ENCODE measurements at places on chromosomes 6 and 20.

GRCh38 chr6:63923139-63923739 lies 287.6 kb downstream of the PHF3 start:
- no peak for DNase-seq

DNA sequence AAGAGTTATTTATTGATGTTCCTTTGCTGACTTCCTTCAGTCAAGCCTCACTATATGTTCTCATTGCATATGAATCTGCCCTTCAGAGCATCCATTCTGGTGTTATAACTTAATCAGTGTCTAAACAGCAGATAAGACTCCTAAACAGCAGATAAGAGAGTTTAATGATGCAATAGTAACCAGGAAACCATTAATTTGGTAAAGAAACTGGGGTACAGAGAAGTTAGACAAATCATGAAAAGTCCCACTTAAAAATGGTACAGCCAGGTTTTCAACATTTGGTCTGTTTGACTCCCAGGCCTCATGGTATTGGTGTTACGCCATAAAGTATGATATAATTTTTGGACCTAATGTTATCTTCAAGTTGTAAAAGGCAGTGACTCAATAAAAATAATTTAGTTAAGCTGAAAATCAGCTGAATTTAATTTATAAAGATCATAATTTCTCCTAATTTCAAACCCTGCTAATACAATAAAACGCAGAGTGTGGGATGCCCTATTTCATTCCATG lies 127.4 kb upstream of the DST start:
- no peak for DNase-seq

- DNase-seq, result no peak
Observed at GRCh38 chr6:129497481-129498441, 212.2 kb downstream of the ARHGAP18 start.

- DNase-seq, result no peak
Observed at GRCh38 chr6:113823916-113824315, 33.2 kb upstream of the MARCKS start.

DNA sequence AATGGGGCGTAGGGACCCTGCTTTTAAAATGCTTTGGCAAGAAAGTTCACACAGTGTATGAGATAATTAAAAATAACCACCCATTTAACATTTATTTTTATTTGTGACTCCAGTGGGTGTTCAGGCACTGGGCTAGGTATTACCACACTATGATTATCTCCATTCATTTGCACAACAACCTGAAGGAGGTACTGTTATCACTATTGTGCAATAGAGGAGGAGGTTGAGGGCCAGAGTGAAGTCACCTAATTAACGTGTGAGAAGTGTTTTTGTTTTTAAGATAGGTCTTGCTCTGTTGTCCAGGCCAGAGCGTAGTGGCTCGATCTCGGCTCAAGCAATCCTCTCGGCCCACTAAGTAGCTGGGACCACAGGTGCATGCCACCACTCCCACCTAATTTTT lies 29.2 kb downstream of the MAK start:
- no peak for DNase-seq

GRCh38 chr20:32018269-32019155 lies 8.3 kb downstream of the CCM2L start:
- DNase-seq, result no peak

- no peak for DNase-seq
Observed at GRCh38 chr20:19828232-19828631, 70.2 kb downstream of the RIN2 start.

DNA sequence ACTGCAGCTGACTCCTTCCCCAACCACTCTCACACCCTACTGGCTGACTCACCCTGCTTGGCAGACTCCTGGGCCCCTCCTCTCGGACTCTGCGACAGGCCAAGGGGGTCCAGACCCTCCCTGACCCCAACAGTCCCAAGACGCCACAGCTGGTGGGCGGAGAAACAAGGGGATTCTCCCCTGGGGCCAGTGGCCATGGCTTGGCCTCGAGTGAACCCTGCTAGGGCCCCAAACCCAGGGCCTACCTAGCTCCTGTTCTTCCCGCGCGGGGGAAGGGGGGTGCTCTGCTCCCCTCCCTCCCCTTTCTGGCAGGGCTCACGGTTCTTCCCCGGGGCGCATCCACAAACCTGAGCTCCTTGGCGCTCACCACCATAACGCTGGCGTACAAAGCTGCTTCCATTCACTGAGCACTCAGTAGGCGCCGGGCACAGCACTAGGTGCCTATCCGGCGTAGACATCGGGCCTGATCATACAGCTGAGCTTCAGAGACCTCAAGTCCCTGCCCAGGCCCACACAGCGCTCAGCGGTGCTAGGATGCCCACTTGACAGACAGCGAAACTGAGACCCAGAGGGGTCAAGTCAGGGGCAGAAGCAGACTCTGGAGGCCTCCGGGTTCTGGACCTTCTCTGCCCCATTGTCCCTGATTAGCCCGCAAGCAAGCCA lies 597 bp downstream of the ADA start:
- DNase-seq, result no peak

DNA sequence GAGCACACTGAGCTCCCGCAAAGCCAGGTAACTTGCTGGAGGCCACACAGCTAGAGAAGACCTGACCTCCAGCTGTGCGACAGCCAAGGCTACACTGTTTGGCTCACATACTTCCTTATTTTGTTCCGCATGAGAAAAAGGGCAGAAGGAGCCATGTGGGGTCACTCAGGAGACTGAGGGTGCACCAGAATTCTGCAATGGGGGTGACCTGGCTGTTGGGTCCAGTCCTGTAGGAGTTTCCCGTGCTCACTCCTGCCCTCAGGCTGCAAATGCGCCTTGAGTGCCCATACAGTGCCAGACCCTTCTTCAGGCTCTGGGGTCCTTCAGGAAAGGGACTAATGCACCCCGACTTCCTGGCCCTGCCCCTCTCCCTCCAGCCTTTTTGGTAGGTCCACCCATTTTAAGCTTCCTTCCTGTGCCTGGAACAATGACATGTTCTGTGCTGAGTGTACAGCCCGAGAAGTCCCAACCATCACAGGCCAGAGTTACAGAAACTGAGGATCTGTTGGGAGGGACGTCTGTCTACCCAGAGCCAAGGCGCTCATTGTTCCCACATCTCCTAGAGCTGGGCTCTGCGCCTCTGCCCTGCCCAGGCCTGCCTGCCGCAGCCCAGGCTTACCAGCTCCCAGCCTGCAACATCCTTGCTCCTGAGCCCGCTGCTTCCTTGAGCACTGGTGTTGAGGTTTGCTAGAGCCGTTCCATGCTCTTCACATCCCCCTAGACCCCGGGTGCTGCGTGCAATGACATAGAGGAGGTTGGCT lies 33.5 kb upstream of the CD93 start:
- DNase-seq, result no peak

- DNase-seq, result no peak
Observed at GRCh38 chr6:150638765-150639164, 39.1 kb downstream of the PLEKHG1 start.

DNA sequence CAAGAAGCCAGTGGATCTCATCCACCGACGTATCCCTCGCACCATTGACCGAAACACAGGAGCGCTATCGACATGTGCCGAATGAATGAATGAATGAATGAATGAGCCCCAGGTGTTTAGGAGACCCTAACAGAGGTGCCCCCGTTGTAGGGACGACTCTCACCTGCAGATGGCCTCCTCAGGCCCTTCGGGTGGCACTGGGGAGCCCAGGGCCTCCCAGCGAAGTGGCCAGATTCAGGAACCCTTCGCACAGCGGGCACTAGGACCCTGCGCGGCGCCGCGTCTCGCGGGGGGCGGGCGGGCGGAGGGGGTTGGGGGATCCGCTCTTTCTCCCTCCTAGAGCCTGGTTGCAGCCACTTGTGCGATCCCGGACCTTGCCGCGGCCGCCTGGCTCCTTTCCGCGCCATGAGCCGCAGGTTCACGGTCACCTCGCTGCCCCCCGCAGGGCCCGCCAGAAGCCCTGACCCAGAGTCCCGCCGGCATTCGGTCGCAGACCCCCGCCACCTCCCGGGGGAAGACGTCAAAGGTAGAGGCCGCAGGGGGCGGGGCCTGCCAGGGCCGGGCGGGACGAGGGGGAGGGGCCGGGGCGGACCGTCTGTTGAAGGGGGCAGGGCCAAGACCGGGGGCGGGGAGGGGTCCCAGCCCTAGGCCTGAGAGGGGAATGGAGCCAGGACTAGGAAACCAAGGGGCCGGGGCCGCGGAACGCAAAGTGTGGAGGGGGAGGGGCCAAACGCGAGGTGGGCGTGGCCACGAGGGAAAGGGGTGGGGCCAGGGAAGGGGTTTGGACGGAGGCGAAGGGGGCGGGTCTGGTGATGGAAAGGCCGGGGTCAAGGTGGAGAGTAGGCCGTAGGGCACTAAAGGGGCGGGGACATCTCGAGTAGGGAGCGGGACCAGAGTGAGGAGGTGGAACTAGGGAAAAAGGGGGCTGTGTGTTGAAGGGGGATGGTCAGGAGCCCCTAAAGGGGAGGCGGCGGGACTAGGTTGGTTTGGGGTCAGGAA lies 7.4 kb upstream of the SLC12A5 start:
- DNase-seq, result no peak

DNA sequence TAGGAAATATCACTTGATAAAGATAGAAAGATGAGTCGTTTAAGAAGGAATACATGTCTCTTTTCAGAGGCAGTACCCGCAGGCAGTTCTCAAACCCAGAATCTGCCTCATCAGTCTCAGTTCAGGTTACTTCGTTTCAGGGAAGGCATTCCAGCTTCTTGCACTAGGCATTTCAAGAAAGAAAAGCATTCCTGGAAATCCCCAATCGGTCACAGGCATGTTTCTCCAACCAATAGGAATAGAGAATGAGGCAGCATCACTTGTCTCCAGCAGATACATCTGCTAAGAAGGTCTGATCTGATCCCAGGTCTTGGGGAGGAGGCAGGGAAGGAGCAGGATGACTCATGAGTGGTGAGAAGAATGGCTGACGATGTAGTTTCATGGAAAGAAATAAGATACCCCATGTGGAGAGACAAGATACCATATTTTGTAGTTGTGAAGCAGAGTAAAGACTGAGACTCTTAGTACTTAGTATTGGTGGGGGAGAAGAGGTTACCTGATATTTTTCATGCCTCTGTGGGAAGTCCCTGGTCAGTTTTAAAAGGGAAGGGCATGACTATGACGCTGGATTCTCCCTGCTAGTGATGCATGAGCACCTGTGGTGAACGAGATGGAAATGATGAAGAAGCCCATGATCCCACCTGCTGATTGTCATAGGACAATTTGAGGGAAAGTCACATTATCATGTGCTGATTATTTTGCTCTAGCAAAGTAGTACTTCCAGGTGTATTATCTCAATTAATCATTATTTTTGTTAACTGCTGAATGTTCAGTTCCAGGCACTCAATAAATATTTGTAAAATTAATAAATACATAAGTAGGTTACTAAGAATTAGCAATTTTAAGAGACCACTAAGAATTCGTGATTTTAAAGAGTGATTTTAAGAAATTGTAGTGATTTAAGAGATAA lies 20.3 kb upstream of the HLA-DRB1 start:
- DNase-seq, result no peak

DNA sequence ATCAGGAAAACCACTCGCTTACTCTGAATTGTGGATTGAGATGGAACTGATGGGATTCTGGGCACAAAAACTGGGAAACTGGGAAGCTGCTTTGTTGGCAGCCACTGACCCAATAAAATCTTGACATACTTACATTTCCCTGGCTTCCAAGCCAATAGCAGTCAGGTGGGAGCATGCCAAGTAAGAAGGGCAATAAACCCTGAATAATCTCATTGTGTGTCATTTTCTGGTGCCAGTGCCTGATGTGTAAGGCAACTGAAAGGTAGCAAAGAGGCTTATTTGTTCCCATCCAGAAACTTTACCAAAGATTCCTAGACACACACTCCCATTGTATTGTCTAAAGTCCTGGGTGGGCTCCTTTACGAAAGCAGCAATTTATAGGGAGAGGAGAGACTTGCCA lies 93.2 kb downstream of the TBX18 start:
- DNase-seq, result no peak

DNA sequence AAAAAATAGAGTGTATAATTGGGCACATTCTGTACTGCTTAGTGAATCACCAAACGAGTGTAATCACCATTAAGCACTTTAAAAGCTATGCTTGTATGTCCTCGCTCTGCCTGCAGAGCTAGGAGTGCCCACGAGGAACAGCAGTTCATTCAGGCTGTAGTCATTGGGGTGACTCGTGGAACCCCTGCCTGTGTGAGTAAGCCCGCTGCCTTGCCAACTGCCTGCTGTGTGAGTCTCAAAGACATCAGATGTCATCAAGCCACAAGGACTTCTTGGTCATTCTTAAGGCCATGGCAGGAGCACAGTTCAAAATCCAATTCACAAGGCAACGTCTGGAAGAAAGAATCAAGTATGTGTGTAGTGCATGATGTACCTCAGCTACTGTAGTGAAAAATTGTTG lies 60.4 kb downstream of the FOXO3 start:
- no peak for DNase-seq

DNA sequence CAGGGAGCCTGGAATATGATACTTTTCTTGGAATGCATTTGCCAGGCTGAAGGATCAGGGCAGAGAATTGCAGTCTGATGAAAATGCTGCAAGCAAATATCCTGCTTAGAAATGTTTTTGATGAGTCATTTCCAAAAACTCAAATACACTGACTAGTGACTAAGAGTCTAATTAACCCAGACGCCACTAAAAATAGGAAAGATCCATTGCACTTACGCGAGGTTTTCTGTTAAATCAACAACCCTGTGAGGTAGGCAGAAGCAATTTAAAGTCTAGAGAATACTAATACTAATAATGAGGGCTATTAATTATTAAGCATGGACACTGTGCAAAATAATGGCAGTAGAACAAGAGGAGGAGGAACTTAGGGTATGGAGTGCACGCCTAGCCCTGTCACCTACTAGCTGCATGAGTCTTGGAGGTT lies 130.1 kb upstream of the DOK5 start:
- DNase-seq, result no peak

DNA sequence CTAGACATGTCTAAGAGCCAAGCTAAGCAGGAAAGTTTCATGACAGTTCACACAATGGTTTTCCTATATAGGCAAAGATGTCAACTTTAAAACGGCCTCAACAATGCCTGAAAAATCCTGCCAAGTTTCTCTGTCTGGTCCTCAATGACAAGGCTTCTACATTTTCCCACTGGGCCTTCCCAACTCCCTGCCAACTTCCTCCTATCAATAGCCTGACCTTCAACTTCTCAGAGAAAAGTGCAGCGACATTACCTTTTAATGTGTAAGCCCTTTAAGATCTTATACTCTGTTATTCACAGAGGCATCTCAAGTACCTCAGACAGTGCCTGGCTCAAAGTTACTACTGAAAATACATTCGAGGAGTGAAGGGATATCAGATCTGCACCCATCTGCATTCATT lies 56.2 kb upstream of the BTBD3 start:
- no peak for DNase-seq

GRCh38 chr20:9392892-9393857 lies 121.2 kb upstream of the LAMP5 start:
- DNase-seq, result no peak

- DNase-seq, result no peak
Observed at GRCh38 chr6:46368169-46368536, 123.1 kb downstream of the RCAN2 start.

DNA sequence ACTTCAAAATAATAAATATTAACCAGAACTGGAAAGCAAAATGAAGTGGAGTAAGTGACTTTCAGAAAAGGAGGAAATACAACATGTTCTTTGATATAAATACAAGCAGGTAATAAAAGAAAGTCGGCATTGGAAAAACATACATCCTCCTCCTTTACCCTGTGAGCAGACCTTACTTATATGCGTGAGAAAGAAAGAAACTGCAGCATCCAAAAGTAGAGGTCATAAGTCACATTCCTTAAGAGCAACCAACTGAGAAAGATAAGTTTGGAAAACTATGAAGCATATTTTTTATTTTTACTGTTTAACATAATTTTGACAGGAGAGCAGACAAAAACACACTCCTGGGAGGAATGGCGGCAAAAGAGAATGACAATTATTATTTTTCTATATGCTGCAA lies 155.5 kb downstream of the HACE1 start:
- no peak for DNase-seq

GRCh38 chr6:8881663-8882062 lies 446.3 kb upstream of the SLC35B3 start:
- DNase-seq, result no peak

- no peak for DNase-seq
Observed at GRCh38 chr6:170376386-170377043, 70.0 kb downstream of the FAM120B start.

Measured in left forelimb (tissue), 1 donor.